T-helper 17 cell (primary cell): ENCODE measurements at places on chromosomes 1 and 21.

DNA sequence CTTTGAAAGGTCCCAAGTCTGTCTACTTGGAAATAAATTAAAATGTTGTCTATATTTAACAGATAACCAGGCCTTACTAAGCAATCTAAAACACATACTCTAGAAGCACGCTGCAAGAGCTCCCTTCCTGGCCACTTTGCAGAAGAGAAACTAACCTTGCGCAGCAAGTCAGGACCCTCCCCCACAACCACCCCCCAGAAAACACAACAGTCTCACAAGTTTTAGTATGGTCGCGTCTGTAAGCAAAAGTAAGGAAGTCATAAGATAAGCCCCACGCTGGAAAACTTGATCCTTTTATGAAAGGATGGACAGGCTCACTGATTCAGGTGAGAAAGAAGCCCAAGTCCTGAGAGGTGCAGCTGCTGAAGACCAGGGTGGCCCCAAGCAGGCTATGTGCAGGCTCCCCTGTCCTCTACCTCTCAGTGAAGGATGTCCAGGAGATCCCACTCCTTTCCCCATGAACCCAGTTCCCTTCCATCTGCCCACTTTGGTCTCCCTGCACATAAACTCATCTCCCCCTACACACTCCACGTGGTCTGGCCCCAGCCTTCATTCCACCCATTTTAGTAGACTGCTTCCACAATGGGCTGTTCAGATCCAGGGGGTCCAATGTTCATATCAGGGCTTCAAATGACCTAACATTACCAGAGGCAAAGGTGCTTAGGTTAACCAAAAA lies 23.8 kb downstream of the HIVEP3 start:
- DNase-seq, result no peak

- no peak for DNase-seq
These were observed 59.0 kb upstream of the C8B start for GRCh38 chr1:57024855-57025254.

GRCh38 chr1:89999628-90000027 lies 4.7 kb downstream of the ZNF326 start:
- no peak for DNase-seq

DNA sequence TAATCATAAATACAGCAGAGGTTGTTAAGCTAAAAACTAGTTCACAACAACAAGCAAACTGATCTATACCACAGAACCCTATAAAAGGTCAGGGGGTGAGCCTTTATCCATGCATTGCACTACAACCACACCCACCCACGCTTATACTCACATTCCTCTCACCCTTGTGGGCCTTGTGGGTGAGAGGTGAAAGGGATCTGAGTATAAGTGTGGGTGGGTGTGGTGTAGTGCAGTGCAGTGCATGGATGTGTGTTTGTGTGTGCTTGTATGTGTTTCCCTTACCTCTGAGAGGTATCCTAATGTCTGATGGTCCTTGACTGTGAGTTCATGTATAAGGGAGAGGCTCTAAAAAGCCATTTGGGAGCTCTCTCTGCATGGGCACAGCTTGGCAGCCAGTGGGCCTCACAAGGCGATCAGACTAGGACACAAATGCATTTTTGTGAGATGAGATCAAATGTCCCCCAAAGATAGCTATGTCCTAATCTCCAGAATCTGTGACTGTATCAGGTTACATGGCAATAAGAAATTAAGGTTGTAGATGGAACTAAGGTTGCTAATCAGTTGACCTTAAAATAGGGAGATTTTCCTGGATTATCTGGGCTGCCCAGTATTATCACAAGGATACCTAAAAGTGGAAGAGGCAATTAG lies 95.5 kb upstream of the DPT start:
- DNase-seq, result no peak

DNA sequence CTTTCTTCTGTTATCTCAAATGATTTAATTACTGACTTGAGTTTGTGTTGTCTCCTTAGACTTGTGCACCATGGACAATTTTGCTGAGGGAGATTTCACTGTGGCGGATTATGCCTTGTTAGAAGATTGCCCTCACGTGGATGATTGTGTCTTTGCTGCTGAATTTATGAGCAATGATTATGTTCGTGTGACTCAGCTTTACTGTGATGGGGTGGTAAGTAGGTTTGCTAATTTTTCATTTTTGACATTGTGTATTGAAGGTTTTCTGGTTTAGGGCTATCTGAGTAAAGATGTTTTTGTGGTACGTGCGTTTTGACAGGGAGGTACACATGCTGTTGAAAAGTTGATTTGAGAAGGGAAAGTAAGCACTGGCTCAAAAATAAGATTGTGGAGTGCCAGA lies 14.1 kb downstream of the TTC3 start:
- DNase-seq, result no peak

- no peak for DNase-seq
These were observed 121.9 kb downstream of the NME7 start for GRCh38 chr1:169245706-169246105.

DNA sequence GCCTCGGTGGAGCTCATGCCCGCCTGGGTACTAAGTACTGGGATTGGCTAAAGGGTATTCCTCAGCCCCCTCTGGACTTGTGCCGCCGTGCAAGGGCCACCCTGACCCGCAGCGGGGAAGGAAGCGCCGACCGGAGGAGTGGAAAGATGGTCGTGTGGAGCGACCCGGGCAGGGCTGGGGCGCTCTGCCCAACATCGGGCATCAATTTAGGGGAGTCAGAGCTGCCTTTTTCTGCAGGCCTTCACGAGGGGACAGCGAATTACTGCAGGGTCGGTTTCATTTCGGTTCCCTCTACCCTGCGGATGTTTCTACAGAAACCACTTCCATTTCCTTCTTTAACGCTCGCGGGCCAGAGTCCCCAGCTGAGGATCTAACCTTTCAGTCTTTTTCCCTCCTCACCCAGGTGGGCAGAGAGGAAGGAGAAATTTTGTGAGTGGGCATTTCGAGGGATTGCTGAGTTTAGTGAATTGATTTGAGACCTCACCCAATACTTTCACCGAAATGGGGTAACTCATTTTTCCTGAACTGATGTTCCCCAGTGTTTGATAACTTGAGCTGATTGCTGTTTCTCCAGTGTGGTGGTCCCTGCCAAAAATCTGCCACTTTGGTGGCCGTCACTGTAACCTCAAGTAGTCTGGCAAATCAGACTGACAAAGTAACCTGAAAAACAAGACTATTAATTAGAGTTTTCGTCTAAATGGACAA lies 1.1 kb downstream of the TOR1AIP1 start:
- DNase-seq, result no peak
